ENCODE measurements at places on chromosomes 5 and 9.

DNA sequence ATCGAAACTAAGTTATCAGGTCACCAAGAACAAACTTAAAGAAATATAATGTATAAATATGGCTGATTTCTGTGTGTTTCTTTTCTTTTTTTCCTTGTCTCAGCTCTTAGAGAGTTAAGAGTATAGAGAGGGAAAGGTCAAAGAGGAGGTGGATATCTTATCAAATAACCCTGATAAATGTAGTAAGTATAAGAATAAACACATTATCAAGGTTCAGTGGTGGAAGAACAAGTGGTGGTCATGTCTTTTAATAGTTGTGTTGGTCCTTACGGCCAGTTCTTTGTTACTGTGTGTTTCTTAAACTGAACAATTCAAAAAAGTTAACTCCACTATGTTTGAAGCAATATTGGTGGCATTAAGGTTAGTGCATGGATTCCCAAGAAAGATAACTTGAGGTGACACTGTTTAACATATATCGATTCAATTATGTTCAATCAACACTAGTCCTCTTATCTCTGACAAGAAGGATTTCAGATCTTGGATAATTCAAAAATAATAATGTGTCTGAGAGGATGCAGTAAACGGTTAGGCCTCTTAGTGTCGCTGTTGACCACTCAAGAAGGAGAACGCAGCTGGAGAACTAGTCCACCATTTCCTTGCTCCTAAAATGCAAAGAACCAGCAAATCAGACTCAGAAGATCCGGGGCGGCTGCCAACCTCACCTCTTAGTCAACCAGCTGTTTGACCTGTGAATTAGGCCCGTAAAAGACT is at the start of gene PCDHGA3:
TSS of gene PCDHGA3 (plus strand) at position 588 of the 711 bp plus-strand sequence. CDS start 205 bp downstream, outside the sequence.
- DNase-seq, result no peak

GRCh38 chr5:133698646-133699526 is 86.5 kb upstream of the FSTL4 start:
- DNase-seq, result no peak

GRCh38 chr9:110179734-110180133 is 28.2 kb downstream of the C9orf152 start:
- DNase-seq, result no peak

- DNase-seq, result no peak
These were observed 15.7 kb downstream of the FAM151B start for GRCh38 chr5:80503641-80504040.

DNA sequence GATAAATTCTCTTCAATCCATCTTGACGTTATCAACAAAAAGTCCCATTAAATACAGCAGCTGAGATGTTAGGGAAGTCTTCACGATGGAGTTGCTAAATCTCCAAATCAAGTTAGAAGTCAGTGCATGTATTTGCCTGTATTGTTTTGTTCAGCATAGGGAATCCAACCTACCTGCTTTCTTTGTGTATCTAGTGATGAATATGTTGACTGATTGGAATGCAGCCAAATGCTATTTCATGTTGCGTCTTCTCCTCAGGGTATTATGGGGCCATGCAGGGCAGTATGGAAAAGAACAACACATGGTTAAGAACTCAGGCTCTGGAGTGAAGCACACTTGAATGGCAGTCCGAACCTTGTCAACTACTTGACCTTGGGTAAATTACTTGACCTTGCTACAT is 529.5 kb upstream of the ZNF462 start:
- DNase-seq, result no peak

- DNase-seq, result no peak
These were observed 36.2 kb downstream of the TARS1 start for GRCh38 chr5:33476992-33477391.

GRCh38 chr5:173475780-173476179 is 140.7 kb downstream of the BOD1 start:
- DNase-seq, result no peak

GRCh38 chr5:31193591-31194467 is at the start of gene CDH6:
Gene CDH6, plus strand, starts transcription at chr5:31193686. Its CDS starts 73,788 bp downstream, at chr5:31267474.
- peak; percentile 33 for DNase-seq

DNA sequence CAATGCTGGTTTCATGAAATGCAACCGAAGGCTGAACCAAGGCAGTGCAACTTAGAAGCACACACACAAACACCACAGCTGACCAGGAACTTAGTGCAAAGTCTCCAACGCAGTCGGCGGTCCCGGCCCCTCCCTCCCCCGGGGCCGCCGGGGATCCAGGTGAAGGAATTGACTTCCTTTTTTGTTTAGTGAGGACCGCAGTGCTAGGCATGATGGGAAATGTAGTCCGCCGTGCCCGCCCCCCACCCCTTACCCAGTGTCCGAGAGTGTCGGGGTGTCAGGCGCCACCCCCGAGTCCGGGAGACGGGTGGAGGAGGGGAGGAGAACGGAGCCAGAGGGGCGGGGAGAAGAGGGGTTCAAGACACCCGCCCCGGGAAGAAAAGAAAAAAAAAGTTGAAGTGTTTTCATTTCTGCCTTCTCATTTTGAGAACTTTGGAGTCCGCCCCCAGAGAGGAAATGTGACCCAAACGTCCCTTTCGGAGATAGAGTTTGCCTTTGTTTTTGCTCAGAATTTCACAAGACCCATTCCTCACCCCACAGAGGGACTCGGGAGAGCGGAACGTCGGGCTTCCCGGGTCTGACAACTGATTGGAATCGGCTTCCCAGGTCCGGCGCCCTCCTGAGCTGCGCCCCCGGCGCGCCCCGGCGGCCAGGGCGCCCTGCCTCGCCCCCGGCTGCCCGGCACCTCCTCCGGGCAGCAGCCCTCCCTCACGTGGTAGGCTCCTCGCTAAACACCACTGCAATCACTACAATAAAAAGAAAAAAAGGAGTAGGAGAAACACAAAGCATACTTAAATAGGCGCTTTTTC is 2.0 kb downstream of the IER5L start:
- peak; percentile 63 for DNase-seq

DNA sequence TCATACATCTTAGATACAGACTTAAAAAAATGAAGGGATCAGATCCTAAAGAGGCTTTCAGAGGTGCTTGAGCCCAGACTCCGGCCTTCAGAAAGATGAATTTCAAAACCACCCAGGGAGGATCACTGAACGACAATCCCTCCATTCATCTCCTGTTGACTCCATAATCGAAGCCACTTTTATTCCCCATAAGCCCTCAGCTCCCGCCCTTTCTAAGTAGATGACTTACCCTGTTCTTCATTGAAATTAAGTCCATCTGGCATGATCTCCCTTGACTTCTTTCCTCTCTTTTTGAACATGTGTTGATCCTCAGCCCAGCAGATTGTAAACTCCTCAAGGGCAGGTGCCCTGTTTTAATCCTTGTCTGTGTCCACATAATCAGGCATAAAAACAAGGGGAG is 50.8 kb upstream of the ASTN2 start:
- no peak for DNase-seq

DNA sequence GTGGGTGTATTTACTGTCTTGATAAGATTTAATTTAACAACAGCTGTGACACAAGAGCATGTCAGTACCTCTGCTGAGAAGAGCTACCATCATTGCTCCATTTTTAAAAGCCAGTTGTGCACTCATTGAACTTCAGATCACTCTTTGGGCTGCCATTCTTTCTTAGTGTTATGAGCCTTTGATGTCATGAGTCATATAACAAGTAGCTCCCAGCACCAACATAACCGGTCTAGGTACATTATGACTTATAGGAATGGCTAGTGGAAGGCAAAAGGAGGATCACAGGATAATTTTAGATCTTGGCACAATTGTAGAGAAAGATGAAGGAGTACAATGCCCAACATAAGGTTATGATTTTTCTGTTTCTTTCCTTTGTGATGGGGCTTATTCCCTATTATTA is 170.8 kb upstream of the FBN2 start:
- DNase-seq, result no peak

GRCh38 chr5:116497631-116498030 is 77.0 kb downstream of the SEMA6A start:
- no peak for DNase-seq

DNA sequence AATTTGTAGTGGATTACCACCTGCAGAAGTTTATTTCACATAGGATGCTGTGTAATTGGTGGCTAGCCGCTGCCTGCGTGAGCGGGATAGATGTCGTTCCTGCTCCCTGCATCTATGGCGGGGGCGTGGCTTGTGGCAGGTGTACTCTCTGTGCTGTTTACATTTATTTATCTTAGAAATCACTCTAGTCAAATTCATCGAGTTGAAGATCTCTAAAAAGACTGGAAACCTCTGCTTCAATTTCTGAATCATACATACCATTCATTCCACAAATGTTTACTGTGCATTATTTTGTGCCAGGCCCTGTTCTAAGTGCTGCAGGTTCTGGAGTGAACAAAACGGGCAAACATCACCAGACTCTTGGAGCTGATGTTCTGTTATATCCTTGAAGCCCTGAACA is 11.9 kb downstream of the ROPN1L start:
- DNase-seq, result no peak

DNA sequence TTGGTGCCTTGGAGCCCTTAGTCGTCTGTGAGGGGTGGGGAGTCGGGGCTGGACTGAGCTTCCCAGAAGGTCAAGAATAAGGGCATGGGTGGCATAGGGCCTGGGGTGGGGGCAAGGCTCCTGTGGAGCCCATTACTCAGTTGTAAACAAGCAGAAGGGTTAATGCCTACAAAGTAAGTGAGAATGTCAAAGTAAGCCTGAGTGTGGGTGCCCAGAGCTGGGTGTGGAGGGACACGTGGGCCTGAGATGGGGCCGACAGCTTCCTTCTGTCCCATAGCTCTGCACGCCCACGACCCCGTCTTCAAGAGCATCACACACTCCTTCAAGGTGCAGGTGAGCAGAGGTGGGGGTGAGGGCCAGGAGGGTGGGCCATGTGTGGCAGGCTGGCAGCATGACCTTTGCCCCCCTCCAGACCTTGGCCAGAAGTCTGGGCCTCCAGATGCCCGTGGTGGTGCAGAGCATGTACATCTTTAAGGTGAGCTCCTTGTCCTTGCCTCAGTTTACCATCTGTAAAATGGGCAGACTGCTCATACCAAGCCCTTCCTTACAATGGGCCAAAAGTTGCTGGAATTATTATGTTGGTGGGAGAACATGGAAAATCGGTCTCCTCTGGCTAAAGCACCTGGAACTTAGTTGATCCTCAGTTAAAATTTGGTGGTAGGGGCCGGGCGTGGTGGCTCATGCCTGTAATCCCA is 11.1 kb downstream of the DOLK start:
- DNase-seq, result no peak

GRCh38 chr5:15638296-15638695 is 138.3 kb downstream of the FBXL7 start:
- no peak for DNase-seq

GRCh38 chr5:136034492-136034891 is 5.7 kb downstream of the TGFBI start:
- no peak for DNase-seq

GRCh38 chr5:181054138-181054537 is 14.1 kb downstream of the BTNL9 start:
- no peak for DNase-seq

GRCh38 chr9:106981396-106982287 is 118.7 kb downstream of the ZNF462 start:
- DNase-seq, result no peak

- no peak for DNase-seq
These were observed 2.9 kb downstream of the DUSP1 start for GRCh38 chr5:172768098-172768572.

DNA sequence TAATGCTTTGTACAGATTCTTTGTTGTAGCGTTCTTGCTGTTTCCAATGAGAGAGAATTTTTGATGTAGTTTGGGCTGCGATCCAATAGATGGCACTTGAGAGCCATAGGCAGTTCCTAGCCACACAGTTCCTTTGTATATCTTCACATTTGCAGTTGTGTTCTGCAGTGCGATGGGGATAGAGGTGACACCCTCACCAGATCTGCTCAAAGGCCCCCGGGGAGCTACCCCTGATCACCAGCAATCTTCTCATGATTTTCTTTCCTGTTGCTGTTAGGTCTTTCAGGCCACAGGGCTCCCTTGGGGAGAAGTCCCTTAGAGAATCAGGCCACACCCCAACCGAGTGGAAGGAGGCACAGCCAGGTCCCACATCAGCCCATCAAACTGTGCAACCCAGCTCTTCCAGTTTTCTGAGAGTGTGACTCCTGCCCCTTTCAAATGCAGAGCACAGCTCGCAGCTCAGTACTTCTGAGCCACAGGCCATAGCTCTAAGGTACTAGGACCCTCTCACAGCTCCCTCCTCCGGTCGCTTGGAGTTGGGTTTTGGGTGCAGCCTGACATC is 353.7 kb downstream of the SLCO4C1 start:
- DNase-seq, result peak; percentile 35

- no peak for DNase-seq
These were observed 25.6 kb downstream of the LYRM7 start for GRCh38 chr5:131196331-131196730.

DNA sequence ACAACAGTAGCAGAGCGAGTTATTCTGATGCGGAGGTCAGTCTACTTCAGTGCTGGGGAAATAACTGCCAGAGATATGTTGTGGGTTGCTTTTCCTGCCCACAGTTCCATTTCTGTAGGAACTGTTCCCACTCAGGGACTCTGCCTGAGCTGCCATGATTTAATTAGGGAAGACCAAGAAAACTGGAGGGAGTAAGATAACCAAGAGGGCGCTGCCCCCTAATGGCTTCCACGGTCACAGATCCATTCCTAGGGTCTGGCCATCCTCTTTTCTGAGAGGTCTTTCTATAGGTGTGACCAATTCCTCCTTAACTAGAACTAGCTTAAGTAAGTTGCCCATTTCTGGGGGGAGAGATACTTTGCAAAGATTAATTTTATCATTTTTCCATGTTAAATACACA is 125.9 kb downstream of the APBA1 start:
- DNase-seq, result peak; percentile 23

GRCh38 chr5:154513669-154514084 is 35.6 kb upstream of the HAND1 start:
- DNase-seq, result no peak

DNA sequence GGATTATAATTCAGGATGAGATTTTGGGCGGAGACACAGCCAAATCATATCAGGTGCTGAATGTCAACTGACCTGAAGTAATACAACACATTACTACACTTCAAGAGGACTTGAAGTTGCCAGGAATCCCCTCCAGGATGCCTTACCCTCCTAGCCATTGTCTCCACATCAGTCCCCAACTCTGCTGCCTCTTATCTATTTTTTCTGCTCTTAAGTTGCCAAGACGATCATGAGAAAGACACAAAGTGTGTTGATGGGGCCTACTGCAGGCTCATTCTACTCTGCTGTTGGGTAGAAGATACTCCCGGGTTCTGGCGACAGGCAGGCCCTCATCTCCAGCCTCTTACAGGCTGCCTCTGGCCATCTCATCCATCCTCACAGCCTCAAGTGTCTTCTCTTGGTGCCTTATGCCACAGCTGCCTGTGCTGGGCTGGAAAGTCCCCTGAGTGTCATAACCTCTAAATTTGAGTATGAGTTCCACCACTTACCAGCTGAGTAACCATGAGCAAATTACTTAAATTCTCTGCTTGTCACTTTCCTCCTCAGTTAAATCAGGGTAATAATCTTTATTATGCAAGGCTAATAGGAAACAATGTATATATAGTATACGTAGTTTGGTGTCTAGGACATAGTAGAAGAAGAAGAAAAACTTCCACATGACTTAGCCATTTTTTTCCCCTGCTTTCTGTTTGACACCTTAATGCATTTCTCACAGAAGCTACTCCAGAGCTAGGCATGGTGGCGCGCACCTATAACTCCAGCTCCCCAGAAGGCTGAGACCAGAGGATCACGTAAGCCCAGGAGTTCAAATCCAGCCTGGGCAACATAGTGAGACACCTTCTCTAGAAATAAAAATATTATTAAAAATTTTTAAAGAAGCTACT is 73.0 kb upstream of the SNX2 start:
- DNase-seq, result no peak

Data from HEK293T (cell line).